ENCODE measurements at places on chromosomes 4 and X.

DNA sequence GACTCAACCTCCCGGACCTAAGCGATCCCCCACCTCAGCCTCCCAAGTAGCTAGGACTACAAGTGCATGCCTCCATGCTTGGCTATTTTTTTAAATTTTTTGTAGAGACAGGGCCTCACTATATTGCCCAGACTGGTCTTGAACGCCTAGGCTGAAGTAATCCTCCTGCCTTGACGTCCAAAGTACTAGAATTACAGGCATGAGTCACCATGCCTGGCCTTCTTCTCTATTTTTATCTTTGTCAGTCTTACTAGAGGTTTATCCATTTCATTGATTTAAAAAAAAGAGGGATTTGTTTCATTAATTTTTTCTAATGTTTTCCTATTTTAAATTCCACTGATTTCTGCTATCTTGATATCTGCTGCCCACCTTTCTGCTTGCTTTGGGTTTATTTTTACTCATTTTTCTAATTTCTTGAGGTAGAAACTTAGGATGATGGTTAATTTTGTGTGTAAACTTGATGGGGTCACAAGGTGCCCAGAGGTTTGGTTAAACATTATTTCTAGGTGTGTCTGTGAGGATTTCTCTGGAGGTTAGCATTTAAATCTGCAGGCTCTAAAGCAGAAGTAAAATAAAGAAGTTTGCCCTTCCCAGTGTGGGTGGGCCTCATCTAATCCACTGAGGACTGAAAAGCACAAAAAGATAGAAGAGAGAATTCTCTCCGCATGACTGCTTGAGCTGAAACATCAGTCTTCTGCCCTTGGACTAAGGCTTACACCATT lies 116.2 kb upstream of the DCLK2 start:
- DNase-seq = no peak

GRCh38 chr4:176839656-176840055 lies 46.9 kb upstream of the VEGFC start:
- no peak for DNase-seq

- DNase-seq = no peak
Observed at GRCh38 chr4:74056114-74056857, 17.8 kb upstream of the CXCL3 start.

DNA sequence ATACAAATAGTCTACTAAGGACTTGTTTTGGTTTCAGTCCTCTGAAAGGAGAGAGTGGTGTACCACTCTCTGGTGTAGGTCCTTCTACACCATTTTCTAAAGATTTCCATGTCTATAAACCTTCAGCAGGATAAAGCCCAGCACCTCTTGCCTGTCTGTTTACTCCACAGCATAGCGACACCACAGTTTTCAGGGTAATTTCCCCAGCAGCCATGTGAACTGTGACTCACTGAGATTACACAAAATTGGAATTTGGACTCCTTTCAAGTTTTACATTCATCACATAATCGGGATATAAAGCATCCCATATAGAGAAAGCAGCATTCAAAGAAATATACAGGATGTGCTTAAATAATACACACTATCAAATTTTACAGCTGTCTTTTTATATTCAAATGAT lies 229.6 kb downstream of the PRDM5 start:
- DNase-seq = no peak

- DNase-seq = no peak
Observed at GRCh38 chr4:2042947-2043395, 16.2 kb upstream of the NAT8L start.

DNA sequence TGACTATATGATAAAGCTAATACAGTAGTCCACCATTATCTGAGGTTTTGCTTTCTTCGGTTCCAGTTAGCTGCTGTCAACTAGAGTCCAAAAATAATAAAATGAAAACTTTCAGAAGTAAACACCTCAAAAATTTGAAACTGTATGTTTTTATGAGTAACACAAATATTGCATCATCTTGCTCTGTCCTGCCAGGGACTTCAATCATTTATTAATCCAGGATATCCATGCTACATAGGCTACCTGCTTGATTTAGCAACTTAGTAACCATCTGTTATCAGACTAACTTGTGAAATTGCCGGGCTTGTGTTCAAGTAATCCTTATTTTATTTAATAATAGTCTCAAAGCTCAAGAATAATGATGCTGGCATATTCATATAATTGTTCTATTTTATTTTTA lies 1537.8 kb upstream of the PABPC4L start:
- no peak for DNase-seq

GRCh38 chr4:43882470-43882869 lies 566.1 kb downstream of the KCTD8 start:
- DNase-seq = no peak

GRCh38 chr4:82784681-82785610 lies 13.7 kb downstream of the SCD5 start:
- no peak for DNase-seq

- DNase-seq = no peak
Observed at GRCh38 chr4:54954656-54955388, 170.6 kb downstream of the KDR start.

- DNase-seq = no peak
Observed at GRCh38 chr4:107147873-107148272, 111.8 kb upstream of the DKK2 start.

Data from urinary bladder (tissue), 4 donors.